Renal pelvis (tissue), 12 donors: ENCODE measurements at places on chromosomes 5 and 9.

DNA sequence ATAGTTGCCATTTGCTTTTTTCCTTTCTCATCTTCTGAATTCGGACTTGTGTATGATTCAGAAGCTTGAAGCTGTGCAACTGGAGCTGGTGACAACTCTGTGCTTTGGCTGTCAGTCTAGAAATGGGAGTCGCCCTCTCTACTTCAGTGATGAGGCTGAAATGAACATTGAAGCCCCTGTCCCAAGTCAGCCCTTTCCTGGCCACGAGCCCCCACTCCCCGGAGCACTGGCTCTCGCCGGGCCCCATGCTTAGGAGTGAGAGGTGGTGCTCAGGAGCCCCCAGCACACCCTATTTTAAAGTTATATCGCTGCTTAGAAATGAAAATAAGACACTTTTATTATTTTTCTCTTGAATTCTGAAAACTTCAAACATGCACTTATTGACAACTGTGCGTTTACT lies 66.0 kb downstream of the PSMB7 start:
- DNase-seq, result no peak

GRCh38 chr9:136935651-136936050 lies 8.9 kb downstream of the FBXW5 start:
- DNase-seq, result no peak

DNA sequence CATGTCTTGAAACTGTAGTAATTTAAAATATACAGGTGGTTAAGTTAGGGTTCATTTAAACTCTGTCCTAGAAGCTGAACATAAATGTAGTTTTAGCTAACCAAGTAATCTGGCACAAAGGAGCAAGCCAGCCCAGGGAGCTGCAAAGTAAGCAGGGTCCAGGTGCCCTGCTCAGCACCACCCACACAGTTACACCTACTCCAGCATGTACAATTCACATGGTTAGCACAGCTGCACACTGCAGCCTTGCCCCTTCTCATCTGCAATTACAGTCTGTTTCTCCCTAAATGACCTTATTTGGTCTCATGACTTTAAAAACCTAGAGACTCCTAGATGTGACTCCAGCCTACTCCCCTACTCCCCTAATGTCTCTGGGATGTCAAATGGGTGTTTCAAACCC lies 128.4 kb downstream of the EPB41L4A start:
- DNase-seq, result no peak

DNA sequence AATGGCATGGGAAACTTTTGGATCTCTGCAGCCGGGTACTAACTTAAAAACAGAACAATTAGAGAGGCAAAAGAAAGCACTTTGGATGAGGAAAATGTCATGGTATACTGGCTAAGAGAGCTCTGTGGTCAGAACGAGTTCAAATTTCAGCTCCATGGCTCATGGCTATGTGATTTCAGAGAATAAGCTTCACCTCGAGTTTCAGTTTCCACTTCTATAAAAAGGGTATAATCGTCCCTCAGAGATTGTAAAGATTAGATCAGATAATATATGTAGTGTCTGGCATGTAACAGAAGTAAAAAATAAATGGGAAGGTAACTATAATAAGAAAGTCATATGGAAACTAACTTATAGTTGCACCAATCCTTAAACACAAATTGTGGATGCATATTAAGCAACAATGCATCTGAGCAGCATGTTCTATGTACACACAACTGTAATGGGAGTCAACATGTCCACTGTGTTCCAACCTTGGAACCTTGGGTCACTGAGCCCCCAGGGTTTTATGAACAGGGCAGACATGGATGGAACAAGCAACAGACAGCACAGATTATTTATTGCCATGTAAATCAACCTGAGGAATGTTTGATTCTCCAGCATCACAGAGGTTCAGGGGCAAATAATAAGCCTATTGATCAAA lies 145.4 kb downstream of the MAPKAP1 start:
- DNase-seq, result no peak

DNA sequence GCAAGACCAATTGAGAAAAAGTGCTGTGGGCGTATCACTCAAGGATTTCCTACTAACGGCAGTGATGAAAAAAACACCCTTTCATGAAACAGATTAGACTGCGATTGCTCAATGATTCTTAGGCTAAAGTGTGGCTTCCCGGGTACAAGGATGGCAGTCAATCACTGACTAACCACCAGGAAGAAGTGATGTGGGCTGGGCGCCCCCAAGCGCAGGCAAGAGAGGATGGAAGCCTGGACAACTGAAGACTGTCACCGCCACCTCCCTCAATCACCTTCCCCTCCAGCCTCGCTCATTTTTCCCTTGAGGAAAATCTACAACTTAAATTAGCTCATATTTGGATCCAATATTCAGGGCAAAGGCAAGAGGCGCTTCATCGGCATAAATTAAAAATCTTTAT lies 707.2 kb downstream of the MTRR start:
- DNase-seq, result no peak

GRCh38 chr9:106684940-106685695 lies 177.8 kb upstream of the ZNF462 start:
- no peak for DNase-seq

DNA sequence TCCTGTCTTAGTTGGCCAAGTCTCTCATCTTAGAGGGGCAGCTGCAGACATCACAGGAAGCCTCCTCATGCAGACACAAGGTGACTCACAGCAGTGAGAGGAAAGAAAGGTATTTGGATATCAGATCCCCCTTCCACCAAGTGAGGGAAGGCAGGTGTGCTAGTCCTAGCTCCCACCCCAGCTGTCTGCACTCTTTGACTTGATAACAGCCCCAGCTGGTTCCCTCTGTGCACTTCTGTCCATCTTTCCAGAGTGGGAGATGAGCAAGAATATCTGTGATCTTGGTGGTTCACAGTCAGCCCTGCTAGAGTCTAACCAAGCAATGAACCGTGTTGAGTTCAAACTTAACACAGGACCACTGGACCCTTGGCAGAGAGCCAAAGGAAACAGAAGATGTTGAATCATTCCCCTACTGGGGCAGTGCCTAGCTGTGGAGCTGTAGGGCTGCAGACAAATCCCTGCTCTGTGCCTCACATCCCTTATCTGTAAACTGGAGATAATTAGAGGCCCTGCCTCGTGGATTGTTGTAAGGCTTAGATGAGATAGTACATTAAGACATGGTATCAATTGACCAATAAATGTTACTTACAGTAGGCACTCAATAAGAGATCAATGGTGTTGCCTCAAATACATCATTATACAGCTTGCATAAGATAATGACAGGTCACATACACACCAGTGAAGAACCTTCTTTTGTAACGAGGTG lies 39.1 kb downstream of the SH3RF2 start:
- peak; percentile 65 for DNase-seq

DNA sequence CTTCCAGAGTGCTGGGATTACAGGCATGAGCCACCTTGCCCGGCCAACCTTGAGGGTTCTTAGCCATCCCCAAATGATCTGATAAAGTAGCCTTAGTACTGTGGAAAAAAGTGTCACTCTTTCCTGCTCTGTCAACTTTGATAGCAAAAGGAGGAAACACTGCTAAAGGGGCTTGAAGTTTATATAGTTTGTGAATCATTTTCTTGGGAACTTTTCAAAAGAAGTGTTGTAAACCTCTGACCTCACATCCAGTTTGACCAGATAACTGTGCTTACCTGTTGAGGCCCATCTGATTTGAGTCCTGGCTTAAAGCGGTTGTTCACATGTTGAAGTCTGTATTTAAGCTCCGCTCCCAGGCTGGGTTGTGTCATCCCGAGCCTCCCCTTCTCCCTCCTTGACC lies 303.3 kb downstream of the DOCK8 start:
- no peak for DNase-seq

- DNase-seq, result no peak
These were observed 232.6 kb upstream of the ANKRD55 start for GRCh38 chr5:56465769-56466135.

DNA sequence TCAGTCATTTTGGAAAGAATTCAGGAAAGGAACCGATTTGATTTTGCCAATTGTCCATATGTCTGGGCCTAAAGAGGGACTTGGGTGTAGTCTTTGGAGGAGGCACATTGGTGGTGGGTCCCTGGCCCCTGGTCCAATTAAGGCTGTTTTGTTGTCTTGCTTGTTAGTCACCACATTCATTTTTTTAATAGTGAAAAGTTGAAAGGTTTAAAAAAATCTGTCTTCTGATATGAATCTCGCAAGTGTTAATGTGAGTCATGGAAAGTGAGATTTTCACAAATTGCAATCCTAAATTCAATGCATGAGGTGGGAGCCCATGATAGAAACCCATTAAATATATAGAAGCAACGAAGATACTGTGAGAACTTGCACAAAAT lies 165.9 kb upstream of the OTULINL start:
- no peak for DNase-seq

DNA sequence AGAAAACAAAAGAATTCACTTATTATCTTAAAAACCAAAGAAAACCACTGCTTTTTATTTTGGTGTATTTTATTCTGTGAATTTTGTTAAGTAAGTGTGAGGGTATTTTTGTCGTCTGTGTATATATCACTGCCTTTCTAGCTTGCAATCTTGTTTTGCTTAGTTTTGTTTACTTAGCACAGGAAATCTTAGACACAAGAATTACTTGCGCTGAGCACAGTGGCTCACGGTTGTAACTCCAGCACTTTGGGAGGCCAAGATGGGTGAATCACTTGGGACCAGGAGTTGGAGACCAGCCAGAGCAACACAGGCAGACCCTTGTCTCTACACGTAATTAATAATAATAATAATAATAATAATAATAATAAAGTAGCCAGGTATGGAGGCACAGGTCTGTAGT lies 230.3 kb downstream of the PAPPA start:
- no peak for DNase-seq

- DNase-seq, result no peak
These were observed 114.4 kb downstream of the STK32A start for GRCh38 chr5:147349241-147349640.

DNA sequence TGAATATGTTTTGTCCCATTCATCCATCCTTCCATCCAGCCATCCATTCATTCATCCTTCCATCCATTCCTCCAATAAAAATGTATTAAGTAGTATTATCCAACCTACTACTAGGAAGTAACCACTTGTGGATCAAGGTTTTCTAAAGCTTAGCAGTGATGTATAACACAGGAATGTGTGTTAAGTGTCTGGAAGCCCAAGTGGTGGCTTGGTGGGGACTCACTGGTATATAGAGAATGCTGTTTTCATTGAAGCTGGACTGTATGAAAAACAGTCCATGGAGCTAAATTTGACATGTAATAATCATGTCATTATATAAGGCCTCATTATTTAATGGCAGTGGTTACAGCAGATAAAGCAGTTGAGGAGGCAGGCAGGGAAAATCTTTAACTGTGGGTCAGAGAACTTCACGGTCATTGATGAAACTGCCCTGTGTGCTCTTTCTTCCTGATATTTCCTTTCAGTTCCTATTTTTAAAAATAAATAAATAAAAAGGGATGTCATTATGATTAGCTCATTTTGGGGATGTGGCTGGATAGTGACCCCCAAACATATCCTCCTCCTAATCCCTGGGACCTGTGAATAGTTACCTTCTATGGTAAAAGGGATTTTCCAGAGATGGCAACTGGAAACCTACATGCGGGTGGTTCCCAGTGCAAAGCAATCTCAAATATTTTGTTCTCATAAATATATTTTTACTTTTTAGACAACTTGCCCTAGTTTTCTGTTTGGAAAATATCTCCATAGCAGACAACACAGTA lies 82.3 kb downstream of the DAPK1 start:
- no peak for DNase-seq

- DNase-seq, result no peak
These were observed 173.0 kb downstream of the MRPS30 start for GRCh38 chr5:44981708-44982107.

- no peak for DNase-seq
These were observed 10.2 kb downstream of the GFRA3 start for GRCh38 chr5:138264183-138264582.

DNA sequence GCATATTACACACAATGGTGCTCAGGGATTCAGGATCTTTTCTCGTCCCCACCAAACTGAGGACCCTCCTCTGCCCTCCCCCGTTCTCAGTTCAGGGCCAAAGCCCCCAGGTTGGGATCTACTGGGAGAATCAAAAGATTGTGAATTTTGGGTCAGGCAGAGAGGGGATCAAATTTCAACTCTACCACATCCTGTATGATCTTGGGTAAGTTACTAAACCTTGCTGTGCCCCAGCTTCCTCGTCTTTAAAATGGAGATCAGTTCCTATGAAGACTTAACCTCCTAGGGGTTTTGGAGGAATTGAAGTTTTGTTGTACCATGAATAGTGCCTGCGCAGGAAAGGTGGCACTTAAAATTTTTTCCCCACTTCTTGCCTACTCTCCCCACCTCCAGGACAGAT lies 62.4 kb downstream of the RAI14 start:
- no peak for DNase-seq

- no peak for DNase-seq
These were observed 1.1 kb upstream of the PRKAA1 start for GRCh38 chr5:40799258-40799657.

- DNase-seq, result no peak
These were observed 35.4 kb downstream of the LHX3 start for GRCh38 chr9:136169495-136169894.

GRCh38 chr5:32583582-32584232 lies 1.6 kb upstream of the SUB1 start:
- DNase-seq, result no peak

DNA sequence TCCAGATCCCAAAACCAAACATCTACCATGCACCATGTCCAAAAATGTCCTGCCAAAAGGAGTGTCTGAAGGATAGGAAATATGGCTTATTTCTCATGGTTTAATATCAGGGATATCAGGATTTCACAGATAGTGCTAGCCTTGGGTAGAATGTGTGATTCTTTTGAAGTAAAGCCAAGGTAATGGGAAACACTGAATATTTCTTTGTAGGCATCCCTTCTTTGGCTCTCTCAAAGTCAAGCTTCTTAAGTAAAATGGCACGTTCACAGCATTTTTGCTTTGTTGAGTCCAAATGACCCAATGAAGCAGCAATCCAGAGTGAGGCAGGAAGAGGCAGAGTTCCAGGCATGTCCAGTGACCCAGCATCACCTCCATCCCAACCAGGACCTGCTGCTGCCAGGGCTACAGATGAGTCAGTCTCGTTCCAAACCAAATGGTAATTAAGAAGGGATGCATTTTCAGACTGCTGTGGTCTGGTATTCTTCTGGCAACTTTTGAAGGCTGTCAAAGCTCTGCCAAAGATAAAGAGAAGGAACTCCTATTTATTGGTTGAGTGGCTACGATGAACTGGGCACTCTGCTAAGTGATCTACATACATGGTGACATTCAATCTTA lies 678.8 kb upstream of the KLF4 start:
- no peak for DNase-seq

DNA sequence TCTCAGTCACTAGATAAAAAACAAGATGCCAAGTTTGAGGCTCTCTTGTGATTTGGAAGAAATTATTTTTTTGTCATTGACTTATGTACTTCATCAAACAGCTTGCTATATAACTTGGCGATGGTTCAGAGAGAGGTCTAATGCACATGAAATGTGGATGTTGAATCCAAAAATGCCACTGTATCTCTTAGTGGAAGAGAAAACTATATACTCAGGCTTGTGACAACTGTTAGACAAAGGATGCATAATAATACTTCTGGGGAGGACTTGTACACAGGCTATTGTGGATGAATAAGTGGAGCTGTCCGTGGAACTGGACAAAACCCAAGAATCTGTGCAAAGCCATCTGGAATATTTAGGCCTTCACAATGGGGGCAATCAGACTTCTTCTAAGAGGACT lies 162.9 kb upstream of the NMUR2 start:
- no peak for DNase-seq

- DNase-seq, result no peak
These were observed 14.7 kb downstream of the CRB2 start for GRCh38 chr9:123370526-123371227.
